ENCODE measurements at places on chromosomes 6 and 20.

- DNase-seq = no peak
These were observed 3.8 kb downstream of the TBC1D32 start for GRCh38 chr6:121330516-121330915.

- DNase-seq = no peak
These were observed 975 bp upstream of the PPT2 start for GRCh38 chr6:32152769-32153563.

DNA sequence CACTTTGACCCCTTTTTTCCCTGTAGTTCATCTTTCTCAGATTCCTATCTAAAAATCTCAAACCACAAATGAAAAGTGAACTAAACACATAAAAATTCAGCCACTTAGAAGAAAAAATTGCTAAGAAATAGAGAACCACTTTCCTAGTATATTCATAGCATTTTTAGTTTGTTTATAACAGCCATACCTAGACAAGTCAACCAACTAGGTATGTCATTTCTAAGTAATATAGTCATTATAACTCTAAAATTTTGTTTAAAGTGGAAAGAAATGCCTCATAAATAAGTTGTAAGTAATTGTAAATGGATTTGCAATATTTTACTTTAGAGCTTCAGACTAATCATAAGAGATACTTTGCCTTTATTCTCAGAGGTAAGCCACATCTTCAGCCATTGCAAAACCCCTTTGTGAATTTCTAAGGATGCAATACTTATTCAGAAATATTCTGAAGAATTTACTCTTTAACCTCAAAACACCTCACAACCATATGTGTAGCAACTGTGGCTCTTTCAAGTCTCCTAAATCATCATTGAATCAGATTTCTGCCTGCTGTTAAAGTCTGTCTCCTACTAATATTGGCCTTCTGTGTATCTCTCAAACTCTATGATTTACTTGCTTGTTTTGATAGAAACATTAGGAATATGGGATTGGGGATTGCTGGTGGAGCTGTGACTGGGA, 6.9 kb upstream of the SUMO4 start:
- no peak for DNase-seq

DNA sequence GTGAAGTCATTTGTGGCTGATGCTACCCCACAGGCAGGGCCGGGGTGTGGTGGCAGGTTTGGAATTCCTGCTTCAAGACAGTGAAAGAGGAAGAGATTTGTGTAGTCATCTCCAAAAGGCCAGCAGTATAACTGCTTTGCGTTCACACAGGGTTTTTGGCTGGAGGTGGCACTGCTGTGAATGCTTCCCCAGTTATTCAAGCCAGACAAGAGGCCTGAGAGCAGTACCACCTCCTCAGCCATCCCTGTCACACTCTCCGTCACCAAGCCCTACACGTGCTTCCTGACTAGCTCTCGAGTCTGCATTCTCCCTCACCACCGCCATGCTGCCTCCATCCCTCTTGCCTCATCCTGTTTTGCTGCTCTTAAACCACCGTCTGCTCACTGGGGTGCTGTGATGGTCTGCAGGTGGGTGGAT, 23.9 kb downstream of the ARMC2 start:
- DNase-seq = no peak

- peak; percentile 42 for DNase-seq
These were observed 1.3 kb downstream of the EPPIN start for GRCh38 chr20:45545754-45546453.

- DNase-seq = no peak
These were observed 166.5 kb downstream of the KIF6 start for GRCh38 chr6:39558591-39559190.

- DNase-seq = no peak
These were observed 11.5 kb downstream of the IRF4 start for GRCh38 chr6:402901-403658.

DNA sequence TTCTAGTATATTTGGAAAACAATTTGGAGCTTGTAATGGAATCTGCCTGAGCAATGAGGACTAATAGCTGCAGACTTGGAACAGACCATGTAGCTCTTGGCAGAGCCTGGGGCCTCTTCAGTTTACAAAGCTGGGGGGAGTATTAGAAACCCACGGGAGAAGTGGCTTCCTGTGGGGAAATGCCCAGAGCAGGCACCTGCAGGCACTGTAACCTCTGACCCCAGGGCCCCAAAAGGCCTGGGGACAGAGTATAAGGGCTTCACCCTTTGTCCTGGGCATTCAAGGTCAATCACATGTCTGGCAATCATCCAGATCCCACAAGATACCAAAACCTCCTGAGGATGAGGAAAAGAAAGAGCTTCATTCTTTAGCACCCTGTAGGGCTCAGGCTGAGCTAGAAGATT, 19.4 kb downstream of the PKIG start:
- peak; percentile 57 for DNase-seq

DNA sequence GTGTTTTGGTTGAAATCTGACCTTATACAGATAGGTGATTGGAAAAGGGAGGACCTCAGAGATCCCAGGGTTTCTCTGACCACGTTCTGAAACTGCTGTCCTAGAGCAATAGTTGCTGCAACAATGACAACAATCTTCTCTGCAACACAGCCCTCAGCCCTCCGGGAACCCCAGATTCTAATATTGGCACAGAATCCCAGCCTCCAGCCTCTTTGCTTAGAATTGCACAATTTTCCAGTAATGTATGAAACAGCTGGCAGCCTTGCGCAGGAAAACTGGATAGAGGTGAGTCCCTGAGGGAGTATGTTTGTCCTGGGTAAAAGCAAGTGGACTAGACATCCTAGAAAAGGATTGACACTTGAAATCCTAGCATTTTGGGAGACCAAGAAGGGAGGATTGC, 30.4 kb upstream of the PNRC1 start:
- DNase-seq = no peak

- DNase-seq = no peak
These were observed 195.1 kb downstream of the EDN1 start for GRCh38 chr6:12485226-12485764.

- DNase-seq = no peak
These were observed 677.7 kb downstream of the DOK5 start for GRCh38 chr20:55153001-55153645.

DNA sequence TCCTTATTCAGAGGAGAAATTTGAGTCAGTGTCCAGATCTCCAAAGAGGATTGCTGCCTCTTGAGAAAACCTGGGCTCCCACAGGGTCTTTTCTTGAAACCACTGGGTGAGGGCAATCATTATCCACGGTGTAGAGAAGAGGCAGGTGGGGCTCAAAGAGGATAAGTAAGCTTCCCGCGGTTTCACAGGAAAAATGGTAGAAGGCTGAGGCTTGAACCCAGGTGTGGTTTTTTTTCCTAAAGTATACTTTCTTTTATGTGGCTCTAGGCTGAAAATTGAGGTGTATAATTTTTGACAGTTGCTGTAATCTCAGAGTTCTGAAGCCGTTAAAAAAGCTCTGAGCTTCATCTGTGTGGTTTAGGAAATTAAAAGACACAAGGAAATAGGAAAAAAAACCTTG, 164.5 kb downstream of the FARS2 start:
- no peak for DNase-seq

DNA sequence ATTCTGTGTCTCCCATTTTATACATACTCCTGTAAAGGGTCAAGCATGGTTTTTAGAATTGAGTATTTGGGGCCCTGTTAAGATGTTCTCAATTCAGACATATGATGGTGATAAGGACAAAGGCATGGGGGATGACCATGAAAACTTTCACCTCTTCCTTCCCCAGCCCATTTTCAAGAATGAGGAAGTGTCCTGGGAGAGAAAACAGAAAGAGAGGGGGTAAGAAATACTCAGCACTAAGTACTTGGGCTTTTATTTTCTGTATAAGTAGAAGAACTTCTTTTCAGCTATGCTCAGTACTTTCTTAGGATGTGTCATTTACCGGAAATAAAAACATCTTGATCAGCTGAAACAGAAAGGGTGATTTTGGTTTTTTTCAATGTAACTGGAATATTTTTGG, 10.9 kb upstream of the MBOAT1 start:
- DNase-seq = no peak

GRCh38 chr6:139582956-139583355, 208.5 kb upstream of the CITED2 start:
- no peak for DNase-seq

DNA sequence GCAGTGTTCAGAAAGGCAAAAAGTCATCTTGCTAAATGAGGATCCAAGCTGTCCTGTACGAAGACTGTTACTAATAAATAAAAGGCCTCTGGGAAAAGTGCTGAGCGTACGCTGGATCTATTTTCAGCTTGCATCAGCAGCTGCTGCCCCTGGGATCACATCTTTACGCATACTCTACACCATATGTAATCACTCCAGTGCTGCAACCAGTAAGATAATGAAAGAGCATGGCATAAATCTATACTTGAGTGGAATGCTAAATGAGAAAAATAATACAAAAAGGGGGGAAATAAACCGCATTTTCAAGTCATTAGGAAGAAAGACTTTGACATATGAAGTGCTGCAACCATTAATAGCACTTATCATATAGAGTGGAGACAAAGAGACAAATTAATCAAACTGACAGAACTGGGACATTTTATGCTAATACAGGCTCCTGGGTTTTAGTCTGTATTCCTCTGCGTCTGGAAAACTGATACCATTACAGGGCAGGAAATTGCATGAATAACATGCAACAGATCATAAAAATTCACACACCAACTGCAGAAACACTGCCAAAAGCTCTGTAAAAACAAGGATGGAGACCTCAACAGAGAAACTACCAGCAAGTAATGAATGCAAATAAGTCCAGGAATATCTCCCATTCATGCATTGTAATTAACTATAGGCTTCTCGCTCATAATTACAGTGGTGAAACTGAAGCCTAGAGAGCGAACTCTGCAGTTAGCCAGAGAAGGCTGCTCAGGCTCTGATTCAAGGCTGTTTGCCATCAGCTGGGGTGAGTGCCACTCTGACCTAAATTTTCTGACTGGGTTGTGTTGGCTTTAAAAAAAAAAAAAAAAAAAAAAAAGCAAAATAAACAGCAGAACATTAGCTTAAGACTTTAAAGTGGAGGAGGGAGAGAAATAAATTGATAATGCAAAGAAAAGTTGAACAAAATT, 83.8 kb downstream of the GJA10 start:
- no peak for DNase-seq

GRCh38 chr20:63177785-63178445, 38.0 kb downstream of the YTHDF1 start:
- DNase-seq = no peak

GRCh38 chr20:13443690-13444089, 195.0 kb downstream of the TASP1 start:
- no peak for DNase-seq

- DNase-seq = no peak
These were observed 166.4 kb downstream of the EYA4 start for GRCh38 chr6:133407320-133408100.

- no peak for DNase-seq
These were observed 30.0 kb upstream of the TMEM14A start for GRCh38 chr6:52640916-52641315.

GRCh38 chr20:63325554-63326313, 32.7 kb downstream of the COL20A1 start:
- no peak for DNase-seq

DNA sequence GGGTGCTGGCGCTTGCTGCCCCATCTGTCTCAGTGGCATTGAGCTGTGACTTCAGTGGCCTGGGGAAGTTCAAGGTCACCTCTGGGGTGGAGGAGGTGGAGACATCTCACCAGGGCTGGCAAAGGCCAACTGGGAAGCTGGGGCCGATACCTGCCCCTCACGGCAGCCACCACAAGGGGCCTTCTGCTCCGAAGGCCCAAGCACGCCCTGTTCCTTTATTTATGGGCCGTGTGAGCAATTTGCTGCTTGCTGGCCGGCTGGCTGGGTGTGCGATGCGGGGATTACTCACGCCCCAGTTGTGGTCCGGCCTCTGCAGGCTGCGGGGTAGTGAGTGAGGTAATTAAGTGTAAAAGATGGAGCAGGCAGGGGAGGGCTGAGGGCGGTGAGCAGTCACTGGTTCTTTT, 13.2 kb upstream of the SCRT2 start:
- no peak for DNase-seq

GRCh38 chr6:114061116-114061515, 90.2 kb upstream of the HDAC2 start:
- DNase-seq = no peak

DNA sequence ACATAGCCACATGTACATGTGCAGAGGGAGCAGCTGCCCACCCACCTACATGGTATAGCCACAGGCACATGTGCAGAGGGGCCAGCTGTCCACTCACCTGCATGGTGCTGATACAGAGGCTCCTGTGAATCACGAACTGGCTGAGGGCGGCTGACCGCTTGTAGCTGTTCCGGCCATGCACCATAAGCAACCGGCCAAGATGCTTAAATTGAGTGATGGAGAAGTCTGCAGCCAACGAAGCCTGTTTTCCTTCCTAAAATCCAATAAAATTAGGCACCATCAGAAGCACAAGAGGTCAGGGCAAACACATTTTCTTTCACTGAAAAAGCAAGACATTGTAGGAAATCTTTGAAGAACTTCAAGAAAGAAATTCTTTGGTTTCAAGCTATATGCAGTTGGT, 71.1 kb upstream of the NFATC2 start:
- DNase-seq = no peak

GRCh38 chr20:2178318-2179232, 76.9 kb downstream of the STK35 start:
- peak; percentile 39 for DNase-seq

- DNase-seq = peak; percentile 60
These were observed 82.6 kb upstream of the SPTLC3 start for GRCh38 chr20:12925863-12926793.

GRCh38 chr6:137875058-137875520, 8.0 kb downstream of the TNFAIP3 start:
- DNase-seq = no peak

DNA sequence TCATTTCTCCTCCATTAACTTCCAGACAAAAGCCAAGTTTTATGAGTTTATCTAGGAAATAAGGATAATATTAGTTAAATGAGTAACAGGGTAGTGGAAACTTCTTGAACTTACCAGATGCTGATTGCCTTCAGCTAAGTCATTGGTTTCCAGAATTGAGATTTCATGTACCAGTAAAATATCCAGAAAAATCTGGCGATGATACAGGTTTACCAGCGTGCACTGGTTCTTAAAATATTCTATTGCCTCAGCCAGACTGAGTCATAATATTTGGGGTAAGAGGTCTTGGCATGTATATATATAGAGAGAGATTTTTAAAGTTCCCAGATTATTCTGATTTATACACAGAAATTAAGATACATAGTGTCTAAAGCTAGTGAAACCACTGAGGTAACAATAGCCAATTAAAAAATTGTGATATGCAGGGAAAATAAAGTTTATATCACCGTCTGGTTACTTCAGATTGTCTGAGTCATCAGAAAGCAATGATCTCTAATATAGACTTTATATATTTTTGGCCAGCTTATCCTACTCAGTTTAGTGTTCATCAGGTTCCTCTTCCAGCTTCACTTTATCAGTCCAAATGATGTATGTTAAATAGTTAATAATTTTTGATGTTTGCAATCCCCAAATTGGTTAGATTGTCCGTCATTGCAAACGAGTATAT, 39.5 kb upstream of the SDHAF4 start:
- no peak for DNase-seq

DNA sequence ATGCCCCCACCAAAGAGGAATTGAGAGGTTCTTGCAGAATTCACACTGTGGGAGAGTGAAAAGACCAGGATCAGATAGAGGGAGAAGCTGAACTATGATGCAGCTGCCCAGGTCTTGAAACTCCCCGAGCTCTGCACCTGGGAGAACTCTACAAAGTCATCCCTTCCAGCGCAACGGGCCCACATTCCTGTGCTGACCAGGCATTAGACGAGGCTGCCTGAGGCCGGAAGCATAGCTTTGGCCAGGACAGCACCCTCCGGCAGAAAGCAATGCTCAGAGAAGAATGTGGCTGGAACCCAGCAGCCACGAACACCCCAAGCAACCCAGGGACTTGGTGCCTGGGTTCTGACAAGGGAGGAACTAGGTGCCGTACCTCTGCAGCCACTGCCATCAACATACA, 281.5 kb upstream of the CDH4 start:
- DNase-seq = no peak

GRCh38 chr6:93183531-93183972, 235.8 kb downstream of the EPHA7 start:
- no peak for DNase-seq

Data from hematopoietic multipotent progenitor cell treated with erythropoietin and hydrocortisone succinate and interleukin-3 and kit ligand, for 6 days (in vitro differentiated cells).